Activated naive CD4-positive, alpha-beta T cell (primary cell): ENCODE measurements at places on chromosomes 5 and 9.

- no peak for DNase-seq
These were observed 256.0 kb downstream of the DOCK8 start for GRCh38 chr9:470552-471194.

GRCh38 chr9:84216151-84216550 is 124.4 kb downstream of the SLC28A3 start:
- no peak for DNase-seq

- DNase-seq, result no peak
These were observed 329.3 kb upstream of the BRINP1 start for GRCh38 chr9:119698535-119698934.

- DNase-seq, result no peak
These were observed 96.5 kb upstream of the ANKRD55 start for GRCh38 chr5:56329652-56330051.

- DNase-seq, result no peak
These were observed 212.9 kb downstream of the PBX3 start for GRCh38 chr9:125959951-125960619.

- DNase-seq, result no peak
These were observed 83.4 kb downstream of the PARP8 start for GRCh38 chr5:50749873-50750272.

DNA sequence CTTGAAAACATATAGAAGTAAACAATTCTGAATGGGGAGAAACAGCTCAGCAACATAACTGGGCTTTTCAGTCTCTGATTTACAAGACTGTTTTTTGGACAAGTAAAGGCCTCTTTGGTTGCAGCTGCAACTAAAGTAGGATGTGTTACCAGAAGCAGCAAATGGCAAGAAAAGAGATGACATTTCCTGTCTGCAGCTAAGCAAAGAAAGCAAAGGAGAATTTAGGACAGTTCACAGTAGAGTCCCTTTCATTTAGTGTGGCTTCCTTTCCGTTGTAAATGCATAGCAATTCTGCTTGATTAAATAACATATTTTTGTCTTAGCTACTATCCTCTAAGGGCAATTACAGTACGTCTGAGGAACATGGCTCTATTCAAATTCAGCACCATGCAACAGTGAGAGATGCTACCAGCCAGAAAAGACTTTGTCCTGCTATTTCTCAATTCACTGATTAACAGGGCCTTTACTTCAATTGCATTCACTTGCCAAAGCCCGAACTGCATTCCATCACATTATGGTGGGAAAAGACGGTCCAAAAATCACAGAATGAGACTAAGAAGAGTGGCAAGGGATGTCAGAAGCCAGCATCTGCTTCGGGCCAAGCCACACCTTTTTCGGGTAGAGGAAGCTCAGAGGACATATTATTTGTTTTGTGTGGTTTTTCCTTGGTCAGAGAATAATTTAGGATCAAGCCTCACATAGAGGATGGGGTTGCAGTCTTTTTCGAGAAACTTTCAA is 107.7 kb downstream of the SEMA6A start:
- no peak for DNase-seq

DNA sequence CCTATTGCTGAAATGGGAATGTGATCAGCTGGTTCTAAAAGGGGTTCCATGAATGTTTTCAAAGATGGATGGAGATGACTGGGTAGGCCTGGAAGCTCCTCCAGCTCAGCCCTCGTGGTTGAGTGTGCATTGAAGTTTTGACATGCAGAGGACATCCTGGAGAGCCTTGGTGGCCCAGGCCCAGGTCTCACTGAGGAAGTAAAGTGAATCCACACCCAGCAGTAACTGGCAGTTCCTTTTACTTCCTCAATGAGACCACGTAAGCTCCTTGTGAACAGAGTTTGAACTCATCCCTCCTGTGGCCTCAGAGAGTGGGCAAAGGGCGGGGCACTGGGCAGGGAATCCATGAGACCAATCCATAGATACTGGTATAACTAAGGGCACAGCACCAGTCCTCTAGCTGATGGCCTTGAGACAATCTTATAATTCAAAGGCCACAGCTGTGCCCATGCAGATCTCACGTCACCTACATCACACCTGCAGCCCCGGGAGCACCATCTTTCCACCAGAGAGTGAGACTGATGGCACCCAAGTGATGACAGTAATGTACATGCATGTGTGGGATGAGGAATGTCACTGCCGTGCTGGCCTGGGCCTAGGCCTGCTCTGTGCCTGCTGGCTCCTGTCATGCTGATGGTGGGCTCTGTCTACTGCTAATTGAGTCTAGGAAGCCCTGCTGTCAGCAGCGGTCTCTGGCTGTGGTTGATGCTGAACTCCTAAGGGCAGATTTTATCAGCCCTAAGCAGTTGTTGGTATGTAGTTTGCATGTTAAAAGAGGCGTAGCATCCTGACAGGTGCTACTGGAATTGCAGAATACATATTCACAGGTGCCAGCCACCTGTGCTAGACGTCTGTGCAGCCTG is 257.8 kb downstream of the FSTL4 start:
- DNase-seq, result no peak

DNA sequence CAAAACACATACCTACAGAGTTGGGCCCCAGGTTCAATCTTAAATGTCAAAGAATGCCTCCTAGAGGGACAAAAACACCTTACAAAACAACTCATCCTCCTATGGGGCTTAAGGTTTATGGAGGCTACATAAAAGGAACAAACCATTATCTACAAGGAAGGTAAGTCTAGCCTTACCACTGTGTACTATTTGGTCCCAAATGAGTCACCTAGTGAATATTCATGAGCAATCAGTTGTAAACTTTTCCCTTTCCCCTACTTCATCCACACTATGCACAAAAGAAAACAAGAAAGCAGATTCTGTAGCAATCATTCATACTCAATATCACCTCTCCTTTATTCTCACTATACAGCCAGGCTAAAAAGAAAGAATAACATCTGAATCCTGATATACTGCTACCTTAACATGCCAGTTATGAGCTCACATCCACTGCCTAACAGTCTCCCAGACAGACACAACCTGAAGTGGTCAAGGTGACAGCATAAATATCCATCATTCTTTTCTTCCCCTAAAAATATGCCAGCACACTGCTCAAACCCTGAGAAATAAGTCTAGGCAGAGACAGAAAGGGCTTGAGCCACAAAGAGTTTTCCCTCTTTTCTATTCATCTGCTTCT is 6.2 kb downstream of the OXCT1 start:
- no peak for DNase-seq

- DNase-seq, result no peak
These were observed 142.9 kb downstream of the PLK2 start for GRCh38 chr5:58317009-58317408.

DNA sequence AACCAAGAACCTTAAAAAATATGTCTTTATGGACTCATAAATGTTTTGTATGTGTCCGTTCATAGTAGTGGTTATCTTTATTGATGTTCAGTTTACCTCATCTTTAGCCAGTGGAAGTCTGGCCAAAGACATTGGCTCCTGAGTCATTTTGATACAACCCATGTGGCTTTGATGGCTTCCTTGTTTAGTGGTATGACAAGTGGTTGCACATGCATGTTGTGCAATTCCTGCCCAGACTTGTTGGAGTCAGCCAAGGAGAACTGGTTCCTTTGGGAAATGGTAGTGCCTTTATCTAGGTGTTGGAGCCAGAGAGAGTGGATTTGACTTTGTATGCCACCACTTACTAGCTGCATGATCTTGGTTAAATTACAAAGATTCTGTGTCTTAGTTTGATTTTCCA is 94.3 kb downstream of the RPS23 start:
- DNase-seq, result no peak

DNA sequence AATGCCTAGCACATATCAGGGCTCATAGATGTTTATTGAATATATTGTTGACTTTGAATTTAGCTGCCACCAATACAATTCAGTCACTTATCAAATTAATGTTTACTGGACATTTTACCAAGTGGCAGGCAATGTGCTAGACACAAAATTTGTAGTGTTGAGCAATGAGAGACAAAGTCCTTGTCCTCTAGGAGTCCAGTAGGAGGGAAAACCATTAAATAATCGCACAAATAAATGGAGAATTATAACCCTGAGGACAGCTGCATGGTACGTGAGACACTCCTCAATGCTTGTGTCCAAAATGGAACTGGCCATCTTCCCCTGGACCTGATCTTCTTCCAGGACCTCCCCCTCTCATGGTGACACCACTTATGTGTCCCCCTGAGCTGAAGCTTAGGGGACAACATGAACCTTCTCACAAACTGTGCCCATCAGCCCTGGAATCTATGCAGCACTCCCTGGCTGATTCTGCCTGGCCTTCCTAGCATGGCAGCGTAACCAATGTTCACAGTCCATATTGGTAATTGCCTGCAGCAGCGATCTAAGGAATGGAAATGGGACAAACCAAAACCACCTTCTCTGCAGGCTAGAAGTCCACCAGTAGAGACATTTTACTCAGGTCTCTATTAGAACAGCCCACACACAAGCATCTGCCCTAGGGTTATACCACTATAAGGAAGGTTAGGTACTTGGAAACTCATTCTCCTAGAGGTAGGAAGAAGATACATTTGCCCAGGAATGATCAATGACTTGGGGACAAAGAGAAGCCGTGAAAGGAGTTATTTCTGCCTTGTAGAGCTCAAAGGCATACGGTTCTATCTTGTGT is 75.5 kb downstream of the FGF1 start:
- DNase-seq, result no peak

- no peak for DNase-seq
These were observed 589.1 kb downstream of the ZNF608 start for GRCh38 chr5:124157320-124157719.

DNA sequence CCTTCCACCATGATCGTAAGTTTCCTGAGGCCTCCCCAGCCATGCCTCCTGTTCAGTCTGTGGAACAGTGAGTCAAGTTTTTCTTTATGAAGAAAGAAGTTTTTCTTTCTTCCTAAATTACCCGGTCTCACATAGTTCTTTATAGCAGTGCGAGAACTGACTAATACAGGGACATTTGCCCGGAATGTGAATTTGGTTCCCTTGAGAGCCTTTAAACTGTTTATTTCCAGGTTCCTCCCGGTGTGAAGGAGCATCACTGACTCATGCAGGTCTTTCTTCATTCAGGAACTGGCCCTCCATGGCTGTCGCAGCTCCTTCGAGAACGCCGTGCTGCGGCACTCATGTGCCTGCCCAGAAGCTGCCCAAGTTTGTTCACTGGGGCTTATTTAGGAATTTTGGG is 87.7 kb downstream of the PTCH1 start:
- no peak for DNase-seq

DNA sequence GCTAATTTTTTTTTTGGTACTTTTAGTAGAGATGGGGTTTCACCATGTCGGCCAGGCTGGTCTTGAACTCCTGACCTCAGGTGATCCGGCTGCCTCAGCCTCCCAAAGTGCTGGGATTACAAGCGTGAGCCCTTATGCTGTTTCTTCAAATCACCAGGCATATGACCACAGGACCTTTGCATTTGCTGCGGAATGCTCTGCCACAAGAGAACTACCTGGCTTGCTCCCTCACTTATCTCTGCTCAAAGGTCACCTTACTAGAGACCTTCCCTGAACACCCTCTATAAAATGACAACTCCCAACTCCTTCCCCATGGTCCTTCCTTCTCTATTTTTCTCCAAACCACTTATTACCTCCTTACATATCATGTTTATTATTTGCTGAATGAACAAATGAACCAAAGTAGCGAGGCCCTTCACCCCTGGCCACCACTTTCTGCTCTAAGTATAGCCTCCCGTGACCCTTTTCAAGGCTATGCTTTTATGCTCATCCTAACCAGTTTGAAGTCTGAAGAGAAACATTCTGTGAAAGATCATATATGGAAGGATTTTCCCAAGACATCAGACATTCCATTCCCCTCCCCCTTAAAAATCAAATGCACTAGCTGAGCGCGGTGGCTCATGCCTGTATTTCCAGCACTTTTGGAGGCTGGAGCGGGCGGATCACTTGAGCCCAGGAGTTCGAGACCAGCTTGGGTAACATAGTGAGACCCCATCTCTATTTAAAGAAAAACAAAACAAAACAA is 1.3 kb downstream of the ZER1 start:
- DNase-seq, result no peak
